Activated T-cell treated with anti-CD3 and anti-CD28 coated beads, Interleukin-2, amount 50 U/mL, for 24 hours (primary cell): ENCODE measurements at places on chromosomes 12 and 14.

DNA sequence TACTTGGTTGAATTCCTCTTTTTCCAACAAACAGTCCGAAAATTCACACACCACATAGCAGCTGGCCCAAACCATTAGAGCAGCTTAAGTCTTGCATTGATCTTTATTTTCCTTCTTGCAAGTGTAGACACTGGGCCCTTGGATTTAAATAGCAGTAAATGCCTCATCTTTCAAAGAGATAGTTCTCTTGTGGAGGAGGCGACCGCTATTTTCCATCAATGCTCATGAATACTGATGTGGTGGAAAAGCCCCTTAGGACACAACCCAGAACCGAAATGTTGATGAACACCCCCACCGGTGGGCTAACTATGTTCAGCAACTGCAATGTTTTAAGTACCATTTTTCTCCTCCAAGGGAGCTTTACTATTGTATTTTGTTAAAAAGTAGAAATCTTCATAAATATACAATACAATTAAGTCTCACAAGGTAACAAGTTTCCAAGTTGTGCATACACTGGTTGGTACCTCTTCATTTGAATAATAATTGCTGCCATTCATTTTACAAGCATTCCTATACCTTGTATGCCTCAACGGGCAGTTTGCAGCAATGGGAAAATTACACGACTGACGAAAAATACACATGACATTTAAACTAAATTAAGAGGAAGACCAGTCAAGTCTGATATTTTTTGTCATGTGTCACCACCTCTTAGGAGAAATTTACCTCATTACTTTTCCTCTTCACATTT lies 18.0 kb downstream of the NIN start:
- H3K27me3 ChIP-seq, result no peaks in the 10 kb centered on the region
- H3K27ac ChIP-seq, result peak overlapping the region; percentile 95
- peaks cover 61% of the 10 kb centered on the region for H3K4me1 ChIP-seq
- no peak for DNase-seq
- peaks cover 48% of the 10 kb centered on the region for H3K36me3 ChIP-seq

GRCh38 chr14:101595887-101596721 lies 34.8 kb downstream of the DIO3 start:
- H3K4me3 ChIP-seq, result no peak overlapping the region
- H3K27ac ChIP-seq, result peak overlapping the region; percentile 93
- peaks cover 6% of the 10 kb centered on the region for H3K36me3 ChIP-seq
- H3K27me3 ChIP-seq, result no peaks in the 10 kb centered on the region

DNA sequence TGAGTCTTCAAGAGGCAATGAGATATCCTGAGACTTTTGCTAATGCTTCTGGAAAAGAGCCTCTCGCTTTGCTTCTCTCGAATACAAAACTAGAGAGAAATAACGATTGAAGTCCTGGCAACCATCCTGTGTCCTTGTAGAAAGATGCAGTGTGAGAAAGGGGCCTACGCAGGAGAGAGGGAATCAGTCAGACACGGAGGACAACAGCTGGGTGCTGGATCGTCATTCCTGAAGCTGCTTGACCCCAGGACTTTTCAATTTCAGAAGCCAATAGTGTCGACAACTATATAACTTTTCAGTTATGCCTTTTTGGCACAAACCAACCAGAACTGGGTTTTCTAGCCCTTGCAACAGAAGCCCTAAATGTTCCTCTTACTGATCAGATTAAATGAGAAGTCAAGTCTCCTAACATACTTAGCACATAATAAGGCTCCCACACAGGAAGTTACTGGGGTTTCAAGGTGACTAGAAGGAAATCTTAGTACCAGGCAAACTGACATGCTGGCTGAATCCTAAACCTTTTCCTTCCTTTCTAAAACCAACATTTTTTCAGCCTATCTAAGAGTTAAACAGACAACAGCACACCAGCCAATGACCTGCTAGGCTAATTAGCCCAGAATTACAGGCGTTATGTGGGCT lies 755.6 kb downstream of the MED13L start:
- H3K36me3 ChIP-seq, result no peaks in the 10 kb centered on the region
- H3K27ac ChIP-seq, result no peak overlapping the region
- H3K27me3 ChIP-seq, result no peaks in the 10 kb centered on the region
- no peak overlapping the region for H3K4me3 ChIP-seq
- DNase-seq, result no peak

GRCh38 chr12:104381731-104382480 lies 74.8 kb upstream of the CHST11 start:
- no peak overlapping the region for H3K4me3 ChIP-seq
- H3K4me1 ChIP-seq, result peaks cover 19% of the 10 kb centered on the region
- H3K27ac ChIP-seq, result peak overlapping the region; percentile 15

DNA sequence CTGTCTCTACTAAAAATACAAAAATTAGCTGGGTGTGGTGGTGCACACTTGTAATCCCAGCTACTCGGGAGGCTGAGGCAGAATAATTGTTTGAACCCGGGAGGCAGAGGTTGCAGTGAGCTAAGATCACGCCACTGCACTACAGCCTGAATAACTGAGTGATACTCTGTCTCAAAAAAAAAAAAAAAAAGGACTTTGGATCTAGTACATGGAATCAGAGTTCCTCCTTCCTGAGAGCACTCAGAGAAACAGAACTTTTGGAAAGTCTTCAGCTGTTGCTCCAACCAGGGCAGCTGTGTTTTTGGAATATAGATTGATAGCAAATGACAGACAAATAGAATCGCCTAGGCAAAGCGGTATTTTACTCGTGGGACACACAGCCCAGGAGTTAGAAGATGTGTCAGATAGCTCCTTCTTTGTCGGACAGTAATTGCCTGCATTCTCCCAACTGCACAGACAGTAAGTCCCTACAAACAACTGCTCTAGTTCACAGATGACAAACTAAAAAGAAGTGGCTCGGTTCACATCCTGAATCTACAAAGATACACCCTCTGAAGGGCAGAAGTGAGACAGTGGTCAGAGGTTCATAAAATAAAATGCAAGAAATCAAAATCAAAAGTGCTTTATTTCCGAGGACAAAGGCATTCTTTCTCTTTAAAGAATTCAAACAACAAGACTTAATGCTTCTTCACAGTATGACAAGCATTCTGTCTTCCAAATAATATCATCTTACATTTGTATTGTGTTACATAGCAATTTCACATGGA lies 17.1 kb upstream of the NEK9 start:
- no peak overlapping the region for H3K27ac ChIP-seq
- no peaks in the 10 kb centered on the region for H3K27me3 ChIP-seq
- no peak overlapping the region for H3K4me3 ChIP-seq
- H3K36me3 ChIP-seq, result peaks cover 52% of the 10 kb centered on the region

DNA sequence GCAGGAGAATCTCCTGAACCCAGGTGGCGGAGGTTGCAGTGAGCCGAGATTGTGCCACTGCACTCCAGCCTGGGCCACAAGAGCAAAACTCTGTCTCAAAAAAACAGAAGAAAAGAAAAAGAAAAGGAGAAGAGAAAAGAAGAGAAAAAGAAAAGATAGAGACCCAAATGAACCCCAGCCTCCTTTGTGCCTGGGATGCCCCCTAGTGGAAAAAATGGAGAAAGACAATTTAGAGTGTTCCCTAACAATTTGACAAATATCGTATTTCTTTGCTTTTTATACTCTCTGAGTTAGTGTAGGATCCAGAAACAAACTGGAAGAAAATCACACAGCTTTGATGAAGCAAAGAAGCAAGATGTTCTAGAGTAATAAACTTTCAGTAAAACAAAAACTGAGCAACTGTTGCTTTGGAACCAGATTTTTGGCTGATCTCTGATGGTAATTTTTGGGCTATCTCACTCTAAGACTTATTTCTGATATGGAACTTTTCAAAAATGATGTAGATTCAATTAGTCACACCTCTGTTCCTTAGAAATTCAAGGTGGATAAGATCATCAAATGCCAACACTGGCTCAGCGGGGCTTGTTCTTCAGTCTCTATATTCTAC lies 18.6 kb upstream of the PRKAB1 start:
- no peaks in the 10 kb centered on the region for H3K4me1 ChIP-seq
- no peak overlapping the region for H3K27ac ChIP-seq

GRCh38 chr14:85342858-85343607 lies 186.9 kb upstream of the FLRT2 start:
- no peak for DNase-seq
- H3K4me3 ChIP-seq, result no peak overlapping the region
- no peaks in the 10 kb centered on the region for H3K27me3 ChIP-seq
- H3K36me3 ChIP-seq, result no peaks in the 10 kb centered on the region
- no peak overlapping the region for H3K27ac ChIP-seq

GRCh38 chr14:65709576-65709975 lies 297.0 kb downstream of the FUT8 start:
- no peak overlapping the region for H3K4me3 ChIP-seq
- no peak for DNase-seq
- peaks cover 26% of the 10 kb centered on the region for H3K4me1 ChIP-seq
- H3K36me3 ChIP-seq, result peaks cover 46% of the 10 kb centered on the region

DNA sequence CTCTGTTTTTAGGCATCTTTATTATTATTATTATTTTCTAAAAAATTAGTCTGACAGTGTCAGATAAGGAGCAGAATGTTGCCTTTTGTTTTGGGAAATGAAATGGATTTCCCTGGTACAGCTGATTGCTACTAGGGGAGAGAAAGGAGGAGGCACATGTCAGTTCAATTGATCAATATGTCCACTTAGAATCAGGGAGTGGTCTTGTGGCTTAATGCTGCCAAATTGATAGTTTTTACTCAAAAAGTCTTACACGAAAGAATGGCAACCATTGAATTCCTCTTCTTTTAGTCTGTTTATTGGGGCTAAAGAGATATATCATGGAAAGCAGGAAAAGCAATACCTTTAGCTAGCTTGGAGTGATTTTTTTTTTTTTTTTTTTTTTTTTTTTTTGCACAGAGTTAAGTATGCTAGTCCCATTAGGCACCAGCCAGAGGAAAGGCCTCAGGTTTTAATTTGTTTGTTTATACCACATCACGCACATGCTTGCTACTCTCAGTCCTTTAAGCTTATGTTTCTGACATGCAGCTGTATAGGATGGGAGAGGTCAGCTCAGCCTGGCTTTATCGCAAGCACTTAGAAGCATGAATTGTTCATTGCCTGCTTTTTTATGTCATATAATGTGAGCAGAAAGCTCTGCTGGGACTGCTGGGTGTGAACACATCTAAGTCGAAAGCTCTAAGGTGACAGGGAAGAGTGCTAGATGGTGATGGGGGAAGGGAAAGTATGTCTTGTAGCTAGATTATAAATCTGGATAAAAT lies 1.4 kb downstream of the AKAP6 start:
- no peaks in the 10 kb centered on the region for H3K27me3 ChIP-seq
- peaks cover 2% of the 10 kb centered on the region for H3K4me1 ChIP-seq
- H3K27ac ChIP-seq, result no peak overlapping the region
- H3K36me3 ChIP-seq, result no peaks in the 10 kb centered on the region
- H3K4me3 ChIP-seq, result no peak overlapping the region
- DNase-seq, result no peak

DNA sequence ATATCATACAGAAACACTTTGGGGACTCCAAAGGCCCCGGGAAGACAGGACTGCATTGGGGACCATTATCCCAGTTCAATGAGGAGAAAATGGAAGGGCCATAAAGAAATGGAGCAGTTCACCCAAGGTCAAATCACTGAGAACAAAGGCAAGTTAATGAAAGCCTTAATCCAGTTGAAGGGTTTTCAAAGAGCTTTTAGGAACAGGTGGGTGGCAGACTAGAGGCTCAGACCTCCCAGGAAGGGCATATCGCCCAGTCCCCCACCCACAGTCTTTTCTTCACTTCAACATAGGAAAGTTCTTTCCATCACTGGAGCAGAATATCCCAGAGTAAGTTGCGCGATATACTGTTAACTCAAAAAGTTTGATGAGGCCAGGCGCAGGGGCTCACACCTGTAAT lies 136.1 kb upstream of the CCND2 start:
- peaks cover 2% of the 10 kb centered on the region for H3K36me3 ChIP-seq
- H3K4me3 ChIP-seq, result no peak overlapping the region
- peak overlapping the region; percentile 95 for H3K27ac ChIP-seq

- no peaks in the 10 kb centered on the region for H3K27me3 ChIP-seq
- H3K27ac ChIP-seq, result no peak overlapping the region
- no peaks in the 10 kb centered on the region for H3K4me1 ChIP-seq
Measured at GRCh38 chr14:66131111-66131510, 355.1 kb upstream of the CCDC196 start.

GRCh38 chr12:1930803-1931597 lies 12.5 kb upstream of the CACNA2D4 start:
- H3K36me3 ChIP-seq, result no peaks in the 10 kb centered on the region
- no peak overlapping the region for H3K4me3 ChIP-seq
- no peak overlapping the region for H3K27ac ChIP-seq
- peak; percentile 6 for DNase-seq
- H3K27me3 ChIP-seq, result no peaks in the 10 kb centered on the region

DNA sequence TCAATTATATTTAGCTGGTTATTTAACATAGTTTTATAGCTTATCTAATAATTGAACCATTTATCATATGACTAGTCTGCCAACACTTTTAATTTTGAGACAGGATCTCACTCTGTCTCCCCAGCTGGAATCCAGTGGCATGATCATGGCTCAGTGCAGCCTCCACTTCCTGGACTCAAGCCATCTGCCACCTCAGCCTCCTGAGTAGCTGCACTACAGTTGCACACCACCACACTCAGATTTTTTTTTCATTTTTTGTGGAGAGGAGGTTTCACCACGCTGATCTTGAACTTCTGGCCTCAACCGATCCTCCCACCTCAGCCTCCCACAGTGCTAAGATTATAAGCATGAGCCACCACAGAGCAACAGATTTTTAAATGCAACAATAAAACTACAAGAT lies 151.4 kb upstream of the MDGA2 start:
- H3K27ac ChIP-seq, result no peak overlapping the region
- no peak overlapping the region for H3K4me3 ChIP-seq
- no peak for DNase-seq
- H3K4me1 ChIP-seq, result no peaks in the 10 kb centered on the region
- no peaks in the 10 kb centered on the region for H3K27me3 ChIP-seq

- H3K4me3 ChIP-seq, result no peak overlapping the region
- H3K4me1 ChIP-seq, result peaks cover 56% of the 10 kb centered on the region
- peaks cover 88% of the 10 kb centered on the region for H3K36me3 ChIP-seq
Measured at GRCh38 chr12:3744229-3744901, 8.5 kb downstream of the CRACR2A start.

DNA sequence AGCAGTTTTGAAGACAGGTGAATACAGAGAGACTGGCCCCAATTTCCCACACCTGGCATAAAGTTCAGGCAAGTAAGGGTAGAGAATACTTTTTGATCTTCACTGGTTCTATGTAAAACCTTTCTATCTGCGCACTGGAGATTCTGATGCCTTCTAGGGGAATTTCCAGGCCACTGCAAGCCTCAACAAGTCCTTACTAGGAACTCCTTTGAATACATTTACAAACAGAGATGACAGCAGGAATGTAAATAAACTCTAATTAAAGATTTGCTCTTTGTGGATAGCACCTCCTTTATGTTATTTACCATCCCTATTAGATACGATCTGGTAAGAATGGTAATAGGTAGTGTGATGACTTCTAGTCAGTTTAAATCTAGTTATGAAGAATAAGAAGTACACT lies 69.2 kb downstream of the NTN4 start:
- no peaks in the 10 kb centered on the region for H3K36me3 ChIP-seq
- H3K27ac ChIP-seq, result no peak overlapping the region
- no peaks in the 10 kb centered on the region for H3K4me1 ChIP-seq
- peaks cover 4% of the 10 kb centered on the region for H3K27me3 ChIP-seq
